ENCODE measurements at places on chromosomes 2 and 18. TPM values are rescaled to one million over a fixed set of nuclear protein-coding genes. Genes with fewer than 3 reads are reported as not detected.

DNA sequence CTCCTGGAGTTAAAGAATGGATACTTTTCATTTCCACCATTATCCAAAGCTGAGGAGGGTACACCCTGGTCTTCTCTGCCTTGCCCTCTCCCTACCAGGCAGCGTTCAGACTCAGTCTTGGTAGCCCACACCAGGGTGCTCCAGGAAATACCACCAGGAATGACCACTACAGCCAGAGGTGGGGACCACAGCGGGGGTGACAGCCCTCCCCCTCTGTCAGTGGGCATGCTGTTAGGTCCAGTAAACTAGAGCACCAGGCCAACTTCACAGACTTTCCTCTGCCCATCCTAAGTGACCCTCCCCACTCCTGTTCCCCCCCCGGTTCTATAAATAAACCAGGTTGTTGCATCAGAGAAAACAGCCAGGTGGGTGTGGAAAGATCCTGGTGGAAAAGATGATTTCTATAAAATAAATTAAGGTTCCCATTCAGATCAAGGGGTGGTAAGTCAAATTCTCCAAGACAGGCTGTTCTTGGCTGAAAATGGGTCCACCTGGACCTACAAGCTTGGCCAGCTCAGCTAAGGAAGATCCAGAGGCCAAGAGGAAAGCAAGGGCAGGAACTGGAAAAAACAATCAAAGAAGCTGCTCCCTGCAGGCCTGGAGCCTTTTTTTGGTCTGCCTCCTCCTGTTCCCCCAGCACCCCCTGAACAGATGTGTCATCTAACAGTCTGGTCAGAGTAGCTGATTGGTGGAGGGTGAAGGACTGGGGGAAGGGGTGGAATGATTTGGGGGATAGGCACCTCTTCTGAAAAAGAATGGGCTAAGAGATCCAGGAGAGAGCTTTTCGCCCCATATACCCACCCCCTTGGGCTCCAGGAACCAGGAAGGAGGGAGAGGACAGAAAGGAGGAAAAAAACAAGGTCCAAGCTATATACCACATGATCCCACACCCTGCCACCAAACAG lies 2.3 kb downstream of the RAB11FIP5 start:
- no peak for DNase-seq

DNA sequence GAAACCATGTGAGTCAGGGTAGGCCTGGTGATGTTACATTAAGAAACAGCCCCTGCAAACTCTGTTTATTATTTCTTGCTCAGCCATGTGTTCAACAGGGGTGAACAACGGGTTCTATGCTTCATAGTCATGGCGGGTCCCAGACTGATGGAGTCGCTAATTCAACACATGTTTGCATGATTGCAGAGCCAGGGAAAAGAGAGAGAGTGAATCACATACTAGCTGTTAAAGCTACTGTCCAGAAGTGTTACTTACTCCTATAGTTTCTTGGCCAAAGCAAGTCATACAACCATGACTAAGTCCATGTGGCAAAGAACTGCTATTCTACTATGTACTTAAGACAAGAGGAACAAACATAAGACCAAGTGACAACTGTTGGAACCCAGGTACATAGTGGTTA lies 241.2 kb upstream of the SKOR2 start:
- no peak for DNase-seq

- no peak for DNase-seq
Measured at GRCh38 chr2:60746318-60746717, 9.8 kb upstream of the PAPOLG start.

DNA sequence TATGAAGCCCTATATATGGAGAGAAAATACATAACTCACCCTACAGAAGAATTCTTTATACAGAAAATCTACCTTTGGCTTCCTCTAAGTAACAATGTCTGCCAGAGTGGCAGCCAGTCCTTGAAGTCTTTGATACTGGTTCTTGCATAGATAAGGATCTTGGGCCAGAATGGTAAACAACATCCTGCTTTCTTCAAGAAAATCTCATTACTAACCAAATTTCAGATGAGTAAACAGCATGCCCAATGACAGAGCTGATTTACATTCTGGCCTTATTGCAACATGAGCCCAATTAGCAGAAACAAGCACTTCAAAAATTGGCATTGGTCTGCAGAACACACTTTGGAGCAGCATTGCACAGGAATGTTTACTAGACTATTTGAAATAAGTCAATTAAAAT lies 336.5 kb upstream of the ST6GAL2 start:
- DNase-seq, result no peak

- no peak for DNase-seq
Measured at GRCh38 chr2:138470941-138471340, 30.6 kb upstream of the SPOPL start.

DNA sequence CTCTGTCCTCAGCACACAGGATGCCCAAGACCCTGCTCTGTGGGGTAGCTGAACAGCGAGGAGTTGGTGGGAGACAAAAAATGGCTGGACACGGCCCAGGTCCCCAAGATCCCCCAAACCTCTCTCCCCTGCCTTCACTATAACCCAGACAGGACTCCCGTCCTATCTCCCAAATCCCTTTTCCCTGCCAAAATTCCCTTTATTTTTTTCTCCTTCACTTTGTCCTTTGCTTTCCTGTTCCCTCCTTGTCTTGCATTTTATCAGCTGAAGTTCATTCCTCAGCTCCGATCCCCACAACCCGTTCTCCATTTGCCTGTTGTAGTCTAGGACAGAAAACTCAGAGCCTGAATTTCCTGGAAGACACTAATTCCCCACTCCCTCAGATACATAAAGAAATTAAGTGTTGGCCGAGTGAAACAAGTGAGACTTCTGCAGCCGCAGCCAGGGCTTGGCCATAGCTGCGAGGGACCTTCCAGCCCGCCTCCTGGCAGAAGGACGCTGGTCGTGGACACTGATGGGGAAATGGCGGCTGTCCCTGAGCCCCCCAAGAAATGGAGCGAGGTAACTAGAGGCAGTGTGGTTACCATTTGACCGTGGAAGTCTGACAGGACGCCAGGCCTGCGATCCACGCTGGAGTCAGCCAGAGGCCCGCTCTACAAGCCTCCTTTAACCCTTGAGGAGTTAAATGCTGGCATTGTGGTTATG lies 173.6 kb downstream of the BCL2 start:
- DNase-seq, result no peak

DNA sequence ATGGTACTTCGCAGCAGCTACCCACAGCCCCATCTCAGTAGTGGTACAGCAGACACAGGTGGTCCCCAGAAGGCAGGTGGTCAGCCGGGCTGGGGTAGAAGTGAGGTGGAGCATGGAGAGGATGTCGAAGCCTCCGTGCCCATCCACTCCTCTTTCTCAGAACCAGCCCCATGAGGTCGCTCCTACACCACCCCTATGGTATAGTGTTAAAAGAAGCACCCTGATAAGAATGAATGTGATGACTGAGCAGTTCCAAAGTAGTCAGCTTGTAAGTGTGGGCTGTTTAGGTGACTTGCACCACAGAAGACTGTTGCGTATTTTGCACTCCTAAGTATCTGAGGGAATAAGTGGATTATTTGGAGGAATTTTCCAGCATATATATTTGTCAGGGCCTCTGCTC lies 111.3 kb downstream of the WDSUB1 start:
- DNase-seq, result no peak

- peak; percentile 84 for DNase-seq
Measured at GRCh38 chr2:20650877-20651730, at the start of gene HS1BP3. HS1BP3 (minus strand) TSS chr2:20651098; CDS start chr2:20651063, 35 bp downstream.

GRCh38 chr2:207746131-207746530 lies 23.6 kb downstream of the FZD5 start:
- DNase-seq, result peak; percentile 68

GRCh38 chr2:8290771-8291352 lies 391.0 kb upstream of the ID2 start:
- no peak for DNase-seq

DNA sequence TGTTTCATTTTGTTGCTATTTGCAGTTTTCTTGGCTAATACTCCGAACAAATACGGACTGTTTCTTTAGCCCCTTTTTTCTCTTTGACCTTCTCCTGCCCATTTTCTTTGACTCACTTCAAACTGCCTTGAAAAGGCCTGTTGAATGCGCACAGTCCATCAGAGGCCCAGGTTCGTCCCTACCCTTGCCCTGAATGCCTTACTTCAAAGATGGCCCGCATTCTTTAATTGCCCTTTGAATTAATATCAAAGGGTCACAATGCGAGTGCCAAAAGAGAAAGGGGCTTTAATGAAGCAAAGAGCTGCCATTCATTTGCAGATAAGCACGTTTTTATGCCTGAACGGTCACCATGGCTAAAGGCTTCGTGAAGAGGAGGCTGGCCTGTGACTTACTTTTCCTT lies 29.7 kb downstream of the PAX3 start:
- DNase-seq, result no peak

DNA sequence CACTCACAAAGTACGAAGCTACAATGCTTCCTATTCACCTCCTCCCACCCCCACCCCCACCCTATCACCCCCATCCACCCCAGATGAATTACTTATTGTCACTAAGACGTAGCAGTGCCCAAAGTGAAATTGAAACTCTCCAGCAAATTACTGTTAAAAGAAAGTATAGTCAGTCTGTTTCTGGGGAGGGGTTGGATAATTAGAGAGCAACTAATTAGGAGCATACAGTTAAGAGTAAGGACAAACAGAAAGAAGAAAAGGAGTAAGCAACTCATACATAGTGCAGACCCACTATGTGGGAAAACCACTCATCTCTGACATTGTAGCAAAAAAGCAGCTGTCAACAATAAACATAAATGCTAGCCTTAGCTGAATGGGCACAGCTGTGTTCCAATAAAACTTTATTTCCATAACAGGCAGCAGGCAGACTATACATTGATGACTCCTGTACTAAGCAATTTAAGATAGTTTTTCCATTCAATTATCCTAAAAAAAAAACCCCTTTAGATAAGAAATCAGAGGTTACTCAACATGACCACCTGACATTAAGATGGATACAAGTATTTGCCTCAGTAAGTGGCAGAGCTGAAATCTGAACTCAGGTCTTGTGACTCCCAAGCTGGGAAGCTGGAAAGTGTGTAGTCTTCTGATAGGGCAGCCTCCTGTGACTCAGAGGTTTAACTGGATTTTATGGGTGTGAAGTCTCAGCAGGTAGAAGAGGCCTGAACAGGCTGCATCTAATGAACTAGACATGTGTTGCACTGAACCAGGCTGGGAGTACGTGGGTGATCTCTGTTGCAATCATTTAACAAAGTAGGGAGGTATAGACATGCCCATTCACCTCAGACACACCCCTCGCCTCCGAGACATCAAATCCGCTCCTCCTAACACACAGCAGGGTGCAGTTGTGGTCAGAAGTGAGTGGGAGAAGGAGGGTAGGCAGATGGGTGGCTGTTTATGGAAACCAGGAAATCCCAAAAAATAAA lies 171.8 kb upstream of the KLF7 start:
- no peak for DNase-seq

GRCh38 chr2:233571462-233571861 lies 4.9 kb upstream of the USP40 start:
- no peak for DNase-seq

GRCh38 chr2:122216901-122217300 lies 461.4 kb downstream of the TSN start:
- no peak for DNase-seq

DNA sequence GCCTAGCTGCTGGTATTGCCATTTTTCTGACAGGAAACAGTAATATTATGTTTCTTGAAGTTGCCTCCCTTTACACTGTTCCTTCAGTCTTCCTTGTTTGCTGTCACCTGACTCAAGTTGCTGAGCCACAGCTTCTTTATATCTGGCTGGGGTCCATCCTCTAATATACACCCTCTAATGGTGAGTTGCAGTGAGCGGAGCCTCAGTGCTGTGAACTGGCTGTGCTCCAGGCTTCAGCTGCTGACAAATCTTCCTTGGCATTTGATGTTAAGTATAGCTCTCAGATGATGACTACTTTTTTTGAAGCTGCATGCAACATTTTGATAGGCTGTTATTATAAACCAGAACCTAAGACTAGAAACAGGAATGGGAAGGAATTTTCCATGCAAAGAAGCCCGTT lies 366.7 kb downstream of the NUP35 start:
- DNase-seq, result no peak

DNA sequence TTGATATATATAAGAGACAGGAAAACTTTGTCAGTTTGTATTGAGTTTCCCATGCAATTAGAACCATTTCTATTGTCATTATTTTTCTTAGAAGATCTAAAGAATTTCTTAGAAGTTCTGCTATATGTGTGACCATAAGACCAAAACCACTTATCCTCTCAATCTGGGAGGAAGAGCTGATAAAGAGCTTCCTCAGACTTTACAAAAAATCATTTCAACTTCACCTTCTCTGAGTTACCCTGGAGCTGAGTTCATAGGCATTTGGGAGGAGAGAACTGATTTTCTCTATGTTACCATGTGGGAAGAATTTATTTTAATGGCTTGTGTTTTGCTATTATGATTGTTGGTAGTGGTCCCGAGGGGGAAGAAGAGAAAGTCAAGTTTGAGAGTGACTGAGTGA lies 329.3 kb downstream of the GPD2 start:
- no peak for DNase-seq

DNA sequence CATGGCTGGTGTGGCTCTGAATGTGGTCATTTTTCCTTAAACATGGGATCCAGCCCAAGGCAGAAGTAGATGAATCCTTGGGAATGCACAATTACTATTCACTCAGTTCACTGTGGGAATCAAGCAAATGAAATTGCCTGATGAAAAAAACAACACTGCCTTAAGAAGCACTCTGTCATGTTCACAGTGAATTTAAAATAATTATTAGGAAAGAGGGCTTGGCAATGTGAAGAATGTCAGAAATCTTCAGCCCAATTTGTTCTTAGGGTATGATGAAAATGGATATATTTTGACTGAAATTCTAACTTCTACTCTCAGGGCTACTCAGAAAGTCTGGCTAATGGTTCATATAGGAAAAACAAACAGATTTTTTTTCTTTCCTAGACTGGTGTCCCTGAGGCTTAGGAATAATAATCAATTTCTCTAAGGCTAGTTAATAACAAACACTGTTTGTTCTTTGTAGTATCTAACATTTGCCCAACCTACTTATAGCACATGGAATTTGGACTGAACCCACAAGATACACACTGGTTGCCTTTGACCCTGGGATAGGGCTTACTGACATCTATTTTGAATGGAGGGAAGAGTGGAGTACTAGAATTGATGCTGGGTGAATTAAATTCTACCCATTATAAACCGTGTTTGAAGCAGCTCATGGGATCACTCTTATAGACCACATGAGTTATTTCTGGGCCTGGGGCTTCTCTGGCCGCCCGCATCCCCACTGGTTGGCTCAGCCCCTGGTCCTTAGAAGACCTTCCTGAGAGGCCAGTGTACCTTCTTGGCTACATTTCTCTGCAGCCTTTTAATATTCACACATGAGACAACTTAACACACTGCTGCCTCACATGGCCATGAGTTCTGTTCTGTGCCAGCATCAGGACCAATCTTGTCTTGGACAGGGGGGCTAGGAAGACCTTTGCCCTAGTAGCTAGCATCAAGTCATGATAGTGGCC lies 8.3 kb upstream of the MRPL33 start:
- no peak for DNase-seq

The GPAT2 gene
- total RNA-seq, result 0.53 TPM

The TANC1 gene
- total RNA-seq, result 53.2 TPM

The SERPINB4 gene
- not detected for total RNA-seq

The SERPINB3 gene
- total RNA-seq, result not detected

The ACKR3 gene
- total RNA-seq, result 6.3 TPM

The UGT1A4 gene
- total RNA-seq, result 12.3 TPM

The IL36RN gene
- not detected for total RNA-seq

The FOXI3 gene
- not detected for total RNA-seq

The ANKAR gene
- 19.3 TPM for total RNA-seq

The CFAP65 gene
- total RNA-seq, result not detected

The SP140 gene
- total RNA-seq, result 99.9 TPM

The ZBTB14 gene
- 15.0 TPM for total RNA-seq

The MDH1B gene
- total RNA-seq, result 0.40 TPM

All from Peyer's patch (tissue), 4 donors.